ENCODE measurements at places on chromosomes 11 and 22.
A peak's percentile ranks its signal among the peaks of the same experiment; 100 is the strongest.

DNA sequence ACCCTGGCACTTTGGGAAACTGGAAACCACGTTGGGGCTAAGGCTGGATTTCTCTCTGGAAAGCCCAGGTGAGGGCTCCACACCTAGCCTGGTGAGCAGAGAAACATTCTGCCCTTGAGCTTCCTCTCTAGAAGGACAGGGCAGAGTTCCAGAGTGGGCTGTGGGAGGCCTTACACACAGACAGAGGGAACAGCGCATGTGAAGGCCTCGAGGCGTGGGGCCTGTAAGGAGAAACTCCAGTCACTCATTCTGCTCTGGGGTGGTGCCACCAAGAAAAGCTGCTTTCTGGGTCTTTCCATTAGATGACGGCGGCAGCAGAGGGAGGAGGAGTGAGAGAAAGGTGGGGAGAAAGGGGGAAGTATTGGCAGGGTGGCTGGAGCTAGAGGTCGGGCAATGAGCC, 183.1 kb downstream of the CHST1 start:
- no peak for DNase-seq

GRCh38 chr22:29704528-29705285, 15.1 kb upstream of the CABP7 start:
- DNase-seq, result no peak

GRCh38 chr11:65415499-65416340, 6.9 kb upstream of the NEAT1 start:
- DNase-seq, result peak; percentile 10

DNA sequence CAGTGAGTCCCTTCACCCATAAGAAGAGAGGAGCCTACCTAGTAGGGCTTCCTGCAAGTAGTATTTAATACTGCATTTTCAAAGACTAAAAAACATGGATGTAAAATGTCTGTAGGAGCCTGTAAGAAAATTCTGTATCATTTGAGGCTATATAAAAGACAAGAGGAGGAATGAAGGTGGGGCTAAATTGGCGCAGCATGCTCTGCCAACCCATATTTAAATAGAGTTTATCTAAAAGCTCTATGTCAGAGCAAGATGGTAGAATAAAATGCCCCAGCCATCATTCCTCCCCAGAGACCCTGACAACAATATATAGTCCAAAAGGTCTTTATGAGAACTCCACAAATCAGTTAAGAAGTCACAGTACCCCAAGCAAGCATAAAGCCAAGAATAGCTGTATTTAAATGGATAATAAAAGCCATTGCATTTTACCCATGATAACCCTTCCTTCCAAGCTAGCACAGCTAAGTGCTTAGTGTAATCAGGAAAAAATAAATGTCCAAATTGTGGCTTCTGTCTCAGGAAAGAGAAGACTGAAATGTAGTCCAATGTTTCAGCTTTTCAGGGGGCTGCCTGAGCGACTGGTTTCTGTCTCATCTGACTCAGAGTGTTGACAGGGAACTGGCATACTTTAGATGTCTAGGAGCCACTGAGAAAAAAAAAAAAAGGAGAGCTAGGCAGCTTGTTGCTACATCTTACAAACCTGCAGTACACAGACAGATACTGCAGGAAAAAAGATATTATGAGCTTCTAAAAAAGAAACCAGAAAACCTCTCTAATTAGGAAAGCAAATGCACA, 258.6 kb downstream of the METTL15 start:
- no peak for DNase-seq

DNA sequence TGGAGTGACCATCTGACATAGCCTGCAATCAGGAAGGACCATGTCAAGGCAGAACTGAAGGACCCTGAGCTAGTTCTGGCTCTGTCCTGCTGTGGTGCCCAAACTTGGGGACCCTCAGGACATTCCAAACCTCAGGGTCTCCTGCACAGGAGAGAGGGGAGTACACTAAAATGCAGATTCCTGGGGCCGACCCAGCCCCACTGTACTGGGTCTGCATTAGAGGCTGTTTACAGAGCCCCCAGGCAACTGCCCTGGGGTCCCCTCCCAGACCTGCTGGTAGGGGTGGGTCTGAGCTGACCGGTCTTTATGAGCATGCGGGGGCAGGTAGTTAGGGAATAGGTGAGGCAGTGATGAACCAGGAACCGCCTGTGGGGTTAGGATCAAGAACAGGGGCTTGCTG, 6.8 kb downstream of the TRPM5 start:
- peak; percentile 10 for DNase-seq

- DNase-seq, result no peak
Observed at GRCh38 chr11:41190437-41191082, 268.9 kb downstream of the LRRC4C start.

GRCh38 chr11:93188726-93189125, 9.1 kb downstream of the SLC36A4 start:
- DNase-seq, result no peak

GRCh38 chr11:88310246-88310645, 27.3 kb downstream of the CTSC start:
- no peak for DNase-seq

GRCh38 chr11:17272801-17273200, 3.7 kb upstream of the NUCB2 start:
- DNase-seq, result no peak

GRCh38 chr11:130848361-130849214, 67.7 kb downstream of the SNX19 start:
- no peak for DNase-seq

GRCh38 chr11:23278121-23278520, 417.8 kb upstream of the CCDC179 start:
- no peak for DNase-seq

GRCh38 chr22:32754413-32755041, 47.0 kb upstream of the TIMP3 start:
- no peak for DNase-seq

GRCh38 chr11:36354221-36355003, 58.3 kb downstream of the PRR5L start:
- DNase-seq, result no peak

GRCh38 chr22:32211011-32211410, 6.1 kb upstream of the RFPL2 start:
- DNase-seq, result no peak

DNA sequence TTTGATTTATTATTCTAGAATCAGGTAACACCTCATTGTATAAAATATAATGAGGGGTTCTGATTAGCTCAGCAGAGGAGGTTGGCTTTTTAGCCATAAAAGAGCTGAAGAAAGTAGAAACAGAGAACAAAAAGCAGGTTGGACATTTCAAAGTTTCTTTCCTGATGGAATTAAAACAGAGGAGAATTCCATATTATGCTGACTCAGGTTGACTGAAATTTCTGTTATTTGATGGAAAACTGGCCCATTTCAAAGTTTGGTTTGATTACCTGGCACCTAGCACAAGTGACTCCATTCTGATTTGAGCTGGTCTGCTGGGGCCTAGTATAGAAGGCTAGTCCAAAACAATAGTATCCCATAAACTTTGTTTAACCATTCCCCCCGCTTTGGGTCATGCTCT, 24.9 kb downstream of the OR56B4 start:
- no peak for DNase-seq

DNA sequence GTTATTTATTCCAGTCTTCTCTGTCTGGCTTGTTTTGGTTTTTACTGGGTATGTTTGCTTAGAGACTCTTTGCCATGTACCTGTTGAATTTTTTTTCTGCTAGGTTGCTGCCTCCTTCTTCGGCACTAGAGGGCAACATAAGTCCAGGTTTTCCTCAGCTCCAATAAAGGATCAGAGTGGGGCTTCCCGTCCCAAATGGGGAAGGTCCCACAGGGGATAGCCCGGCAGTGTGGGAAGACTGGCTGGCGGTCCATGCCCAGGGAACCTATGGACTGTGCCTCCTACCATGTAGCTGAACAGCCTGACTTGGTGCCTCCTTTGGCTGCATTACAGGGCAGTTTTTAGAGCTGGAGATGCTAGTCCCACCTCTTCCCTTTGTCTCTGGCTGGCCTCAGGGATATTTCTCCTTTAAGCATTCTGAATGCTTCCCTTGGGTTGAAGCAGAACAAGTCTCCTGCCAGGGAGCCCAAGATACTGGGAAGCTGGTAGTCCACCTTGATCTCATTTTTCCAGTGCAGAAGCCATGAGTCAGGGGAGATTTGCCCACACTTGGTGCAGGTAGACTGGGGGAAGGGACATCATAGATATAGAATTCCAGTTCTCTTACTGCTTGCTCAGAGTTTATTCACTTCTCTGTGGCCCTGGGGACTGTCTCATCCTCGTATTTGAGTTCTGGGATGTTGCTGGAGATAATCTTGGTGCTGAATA, 60.2 kb downstream of the BRD1 start:
- DNase-seq, result peak; percentile 36

DNA sequence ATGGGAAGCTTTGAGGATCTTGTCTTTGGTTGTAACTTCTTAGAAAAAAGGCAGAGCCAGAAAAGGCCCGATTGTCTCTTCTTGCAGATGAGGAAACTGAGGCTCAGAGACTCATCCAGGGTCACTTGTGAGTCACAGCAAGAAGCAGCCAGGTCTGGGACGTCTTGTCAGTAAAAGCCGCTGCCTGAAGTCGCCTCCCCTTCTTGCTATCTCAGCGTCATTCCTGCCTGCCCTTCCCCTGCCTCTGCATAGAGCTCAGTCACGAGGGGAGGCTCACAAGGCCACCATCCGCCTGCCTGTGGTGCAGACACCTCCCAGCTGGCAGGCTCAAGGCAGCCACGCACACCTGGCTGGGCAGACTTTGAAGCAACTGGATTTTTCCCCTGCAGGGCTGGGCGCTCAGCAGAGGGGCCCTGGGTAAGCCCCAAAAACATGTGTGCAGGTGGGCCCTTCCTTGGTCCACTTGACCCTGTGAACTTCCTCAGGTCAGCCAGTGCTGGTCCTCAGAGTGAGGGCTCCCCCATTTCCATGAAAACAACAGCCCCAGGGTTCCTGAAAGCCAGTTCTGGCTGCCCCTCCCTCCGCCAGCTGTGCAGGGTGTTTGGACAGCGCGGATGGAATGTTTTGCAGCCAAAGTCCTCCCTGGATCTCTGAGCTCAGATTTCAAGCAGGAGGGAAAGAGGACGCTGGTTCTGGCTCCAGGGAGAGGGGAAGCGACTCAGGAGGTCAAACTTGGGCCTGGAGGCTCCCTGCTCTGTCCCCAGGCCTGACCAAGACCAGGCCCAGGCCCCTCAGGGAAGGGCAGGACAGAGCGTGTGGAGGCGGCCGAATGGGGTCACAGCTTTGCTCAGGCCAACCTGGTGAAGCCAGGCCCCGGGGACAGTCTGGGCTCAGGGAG, 6.0 kb upstream of the RAB3IL1 start:
- DNase-seq, result no peak

- no peak for DNase-seq
Observed at GRCh38 chr11:60989093-60989650, 17.7 kb downstream of the CD6 start.

DNA sequence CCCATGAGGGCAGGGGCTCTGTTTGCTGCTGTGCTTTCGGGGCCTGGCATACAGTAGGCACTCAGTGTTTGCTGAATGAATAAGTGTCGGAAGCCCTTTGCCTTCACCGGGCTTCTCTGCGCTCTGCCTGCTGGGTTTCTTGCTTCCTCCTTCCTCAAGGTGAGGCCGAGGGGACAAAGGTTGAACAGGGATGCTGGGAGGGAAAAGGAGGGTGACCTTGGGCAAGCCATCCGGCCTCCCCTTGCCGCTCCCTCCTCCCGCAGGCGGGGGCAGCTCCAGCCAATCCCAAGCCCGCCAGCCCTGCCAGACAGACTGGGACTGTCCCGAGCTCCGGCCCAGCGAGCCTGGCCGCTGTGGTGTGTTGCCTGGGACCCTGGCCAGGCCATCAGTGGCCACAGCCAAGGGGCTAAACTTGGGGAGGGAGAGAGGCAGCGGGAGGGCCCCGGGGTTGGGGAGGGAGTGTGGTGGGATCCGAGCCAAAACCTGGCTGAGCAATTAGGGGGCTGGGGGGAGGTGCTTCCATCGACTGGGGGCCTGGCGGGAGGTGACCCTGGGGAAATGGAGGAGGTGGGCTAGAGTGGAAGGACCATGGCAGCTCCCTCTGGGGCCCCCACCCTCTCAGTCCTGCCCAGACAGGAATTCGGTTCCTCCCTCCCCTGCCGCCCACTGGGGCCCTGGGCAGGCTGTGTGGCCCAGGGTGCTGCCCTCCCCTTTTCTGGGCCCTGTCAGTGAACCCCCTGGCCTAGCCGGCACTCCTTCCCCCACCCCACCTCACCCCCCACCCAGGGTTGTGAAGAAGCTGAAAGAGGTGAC, 3.4 kb upstream of the RCOR2 start:
- DNase-seq, result no peak

DNA sequence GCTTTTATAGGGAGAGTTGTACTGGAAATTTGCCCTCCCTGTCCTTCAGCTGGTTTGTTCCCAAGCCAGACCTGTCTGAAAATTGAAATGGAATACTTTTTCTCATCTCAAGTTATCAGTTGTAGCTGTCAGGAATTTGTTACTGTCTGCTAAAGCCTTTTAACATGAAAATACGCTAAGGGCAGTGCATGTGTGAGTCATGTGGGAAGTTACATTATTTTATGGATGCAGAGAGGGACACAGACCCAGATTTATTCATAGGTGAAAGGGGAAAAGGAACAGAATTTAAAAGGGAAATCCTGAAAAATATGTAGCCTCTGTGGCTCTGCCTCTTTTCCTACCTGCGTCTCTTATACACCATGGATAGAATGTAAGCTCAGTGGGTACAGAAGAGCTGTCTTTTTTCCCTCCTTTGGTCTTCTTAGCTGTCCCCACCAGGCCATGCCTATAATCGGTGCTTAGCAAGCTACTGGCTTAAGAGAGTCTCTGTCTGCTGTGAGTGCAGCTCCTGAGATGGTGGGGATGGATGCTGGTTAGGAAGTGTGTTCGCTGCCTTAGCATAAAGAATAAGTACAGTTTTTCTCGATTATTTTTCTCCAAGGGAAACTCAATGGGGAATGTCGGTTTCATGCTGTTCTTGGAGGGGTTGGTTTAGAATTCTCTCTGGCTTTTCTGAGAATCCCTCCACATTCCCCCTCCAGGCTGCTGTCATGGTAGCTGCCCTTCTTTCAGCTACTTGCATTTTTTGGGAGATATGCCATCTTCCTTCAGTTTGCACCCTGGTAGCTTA, 166.8 kb downstream of the TEAD1 start:
- no peak for DNase-seq

All from CD4-positive, alpha-beta T cell treated with Interleukin-15 for 1 hour (primary cell).